A673 (cell line): ENCODE measurements at places on chromosomes 13 and 19. TPM values are rescaled to one million over a fixed set of nuclear protein-coding genes. Genes with fewer than 3 reads are reported as not detected.

GRCh38 chr19:51469629-51470028 lies 8.7 kb upstream of the CEACAM18 start:
- H3K27me3 ChIP-seq: peaks cover 71% of the 10 kb centered on the region
- no peaks in the 10 kb centered on the region for H3K36me3 ChIP-seq
- H3K4me3 ChIP-seq: no peak overlapping the region
- no peak for DNase-seq

- no peaks in the 10 kb centered on the region for H3K4me1 ChIP-seq
- H3K4me3 ChIP-seq: no peak overlapping the region
- DNase-seq: no peak
- no peaks in the 10 kb centered on the region for H3K36me3 ChIP-seq
- H3K27ac ChIP-seq: no peak overlapping the region
- no peaks in the 10 kb centered on the region for H3K27me3 ChIP-seq
These were observed 14.6 kb upstream of the TMEM255B start for GRCh38 chr13:113744197-113745000.

GRCh38 chr13:97468331-97468730 lies 34.4 kb downstream of the RAP2A start:
- H3K4me3 ChIP-seq: no peak overlapping the region
- no peaks in the 10 kb centered on the region for H3K27me3 ChIP-seq
- peaks cover 23% of the 10 kb centered on the region for H3K4me1 ChIP-seq
- no peaks in the 10 kb centered on the region for H3K36me3 ChIP-seq

GRCh38 chr13:114067381-114067885 lies 65.0 kb downstream of the RASA3 start:
- H3K4me3 ChIP-seq: no peak overlapping the region
- peaks cover 27% of the 10 kb centered on the region for H3K4me1 ChIP-seq
- H3K27ac ChIP-seq: no peak overlapping the region
- no peak for DNase-seq
- no peaks in the 10 kb centered on the region for H3K36me3 ChIP-seq

DNA sequence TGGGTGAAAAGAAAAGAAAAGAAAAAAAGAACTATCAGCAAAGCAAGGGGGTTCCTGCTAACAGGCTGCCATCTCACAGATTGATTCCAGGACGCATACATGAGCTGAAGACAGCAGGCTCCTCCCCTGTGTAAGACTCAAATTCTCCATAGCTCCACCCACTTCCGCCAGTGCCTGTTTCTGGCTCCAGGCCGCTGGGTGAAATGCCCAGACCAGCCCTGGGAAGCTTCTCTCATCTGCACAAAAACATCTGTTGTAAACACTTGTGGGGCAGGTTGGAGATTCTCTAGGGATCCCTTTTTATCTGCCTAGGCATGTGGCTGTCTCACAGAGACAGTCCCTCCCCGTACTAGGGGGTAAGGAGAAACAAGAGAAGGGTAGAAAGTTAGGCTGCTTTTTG lies 1054.4 kb upstream of the SPRY2 start:
- H3K36me3 ChIP-seq: no peaks in the 10 kb centered on the region
- DNase-seq: peak; percentile 6

DNA sequence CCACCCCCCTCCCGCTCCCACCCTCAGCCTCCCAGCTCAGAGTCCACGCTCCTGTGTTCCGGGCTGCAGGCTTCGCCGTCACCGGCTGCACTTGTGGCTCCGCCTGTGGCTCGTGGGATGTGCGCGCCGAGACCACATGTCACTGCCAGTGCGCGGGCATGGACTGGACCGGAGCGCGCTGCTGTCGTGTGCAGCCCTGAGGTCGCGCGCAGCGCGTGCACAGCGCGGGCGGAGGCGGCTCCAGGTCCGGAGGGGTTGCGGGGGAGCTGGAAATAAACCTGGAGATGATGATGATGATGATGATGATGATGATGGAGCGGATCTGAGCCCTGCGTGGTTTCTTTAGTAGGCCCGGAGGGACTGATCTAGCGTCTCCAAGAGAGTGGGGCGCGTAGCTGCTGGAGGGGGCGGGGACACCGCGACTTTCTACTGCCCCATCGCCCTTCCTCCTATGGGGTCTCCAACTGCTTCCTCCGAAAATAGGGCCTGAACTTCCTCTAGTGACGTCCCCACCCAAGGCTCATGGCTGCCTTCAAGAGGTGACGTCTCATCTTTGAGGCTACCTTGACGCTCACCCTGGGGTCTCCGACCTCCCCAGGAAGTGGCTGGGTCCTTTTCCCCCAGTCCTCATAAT lies 1.4 kb downstream of the RETN start:
- H3K4me1 ChIP-seq: peaks cover 3% of the 10 kb centered on the region
- H3K27me3 ChIP-seq: no peaks in the 10 kb centered on the region
- DNase-seq: peak; percentile 35
- no peak overlapping the region for H3K27ac ChIP-seq
- peak overlapping the region; percentile 34 for H3K4me3 ChIP-seq

- H3K4me1 ChIP-seq: no peaks in the 10 kb centered on the region
- H3K4me3 ChIP-seq: no peak overlapping the region
- no peaks in the 10 kb centered on the region for H3K36me3 ChIP-seq
These were observed 7.5 kb upstream of the WDFY2 start for GRCh38 chr13:51576754-51577153.

GRCh38 chr19:5048091-5048726 lies 79.3 kb downstream of the KDM4B start:
- peak overlapping the region; percentile 72 for H3K27ac ChIP-seq
- peak; percentile 93 for DNase-seq
- H3K27me3 ChIP-seq: no peaks in the 10 kb centered on the region
- no peak overlapping the region for H3K4me3 ChIP-seq

GRCh38 chr13:80400164-80400864 lies 59.4 kb upstream of the SPRY2 start:
- no peaks in the 10 kb centered on the region for H3K36me3 ChIP-seq
- H3K27ac ChIP-seq: no peak overlapping the region
- no peak for DNase-seq
- H3K27me3 ChIP-seq: no peaks in the 10 kb centered on the region
- no peaks in the 10 kb centered on the region for H3K4me1 ChIP-seq
- no peak overlapping the region for H3K4me3 ChIP-seq

GRCh38 chr19:30113186-30113585 lies 171.1 kb downstream of the URI1 start:
- no peak overlapping the region for H3K27ac ChIP-seq
- no peaks in the 10 kb centered on the region for H3K27me3 ChIP-seq
- no peaks in the 10 kb centered on the region for H3K36me3 ChIP-seq
- H3K4me3 ChIP-seq: no peak overlapping the region

- H3K27ac ChIP-seq: no peak overlapping the region
- H3K4me3 ChIP-seq: no peak overlapping the region
- no peaks in the 10 kb centered on the region for H3K27me3 ChIP-seq
- H3K4me1 ChIP-seq: peaks cover 4% of the 10 kb centered on the region
- no peak for DNase-seq
These were observed 20.4 kb upstream of the AMER2 start for GRCh38 chr13:25192489-25192888.

DNA sequence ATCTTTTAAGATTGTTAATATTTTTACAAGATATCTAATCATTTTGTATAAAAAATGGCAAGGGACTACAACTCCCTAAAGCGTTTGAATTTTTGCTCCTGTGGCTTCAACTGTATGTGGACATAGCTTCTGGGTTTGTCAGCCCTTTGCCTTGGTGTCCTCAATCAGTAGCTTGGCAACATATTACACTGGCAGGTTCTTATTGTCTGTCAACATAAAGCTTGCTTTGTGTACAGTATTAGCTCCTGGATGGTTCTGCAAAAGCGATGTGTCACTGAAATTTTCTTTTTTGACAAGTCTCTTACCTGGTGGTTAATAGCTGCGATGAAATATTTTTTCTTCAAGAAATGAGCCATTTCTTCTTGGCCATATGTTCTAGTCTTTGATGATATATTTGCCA lies 190.0 kb downstream of the HS6ST3 start:
- no peak overlapping the region for H3K27ac ChIP-seq
- H3K27me3 ChIP-seq: no peaks in the 10 kb centered on the region
- DNase-seq: no peak
- H3K36me3 ChIP-seq: no peaks in the 10 kb centered on the region
- H3K4me3 ChIP-seq: no peak overlapping the region

- H3K4me3 ChIP-seq: no peak overlapping the region
- H3K36me3 ChIP-seq: no peaks in the 10 kb centered on the region
- H3K27me3 ChIP-seq: peaks cover 2% of the 10 kb centered on the region
- no peaks in the 10 kb centered on the region for H3K4me1 ChIP-seq
- H3K27ac ChIP-seq: no peak overlapping the region
These were observed 6.3 kb downstream of the THSD1 start for GRCh38 chr13:52399708-52400107.

GRCh38 chr13:46778095-46778494 lies 18.9 kb downstream of the ESD start:
- peaks cover 7% of the 10 kb centered on the region for H3K4me1 ChIP-seq
- DNase-seq: no peak
- peaks cover 95% of the 10 kb centered on the region for H3K36me3 ChIP-seq
- H3K27ac ChIP-seq: no peak overlapping the region
- no peaks in the 10 kb centered on the region for H3K27me3 ChIP-seq

DNA sequence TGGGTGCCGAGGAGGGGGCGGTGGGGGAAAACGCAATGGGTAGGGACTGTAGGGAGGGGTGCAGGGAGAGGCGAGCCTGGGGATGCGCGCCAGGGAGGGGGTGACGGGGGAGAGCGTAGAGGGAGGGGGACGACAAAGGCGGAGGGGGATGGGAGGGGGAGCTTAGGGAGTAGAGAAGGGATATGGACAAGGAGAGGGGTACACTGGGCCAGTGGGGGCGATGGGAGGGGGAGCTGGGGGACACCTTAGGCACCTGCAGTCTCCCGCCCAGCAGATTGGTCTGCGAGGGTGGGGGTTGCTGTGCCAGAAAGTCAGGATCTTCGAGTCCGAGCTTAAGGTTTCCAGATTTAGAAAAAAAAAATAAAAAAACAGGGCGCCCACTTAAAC lies 15.7 kb downstream of the CCDC124 start:
- no peak for DNase-seq
- peak overlapping the region; percentile 78 for H3K27ac ChIP-seq
- no peaks in the 10 kb centered on the region for H3K27me3 ChIP-seq
- peaks cover 72% of the 10 kb centered on the region for H3K4me1 ChIP-seq
- H3K4me3 ChIP-seq: peak overlapping the region; percentile 45
- no peaks in the 10 kb centered on the region for H3K36me3 ChIP-seq

DNA sequence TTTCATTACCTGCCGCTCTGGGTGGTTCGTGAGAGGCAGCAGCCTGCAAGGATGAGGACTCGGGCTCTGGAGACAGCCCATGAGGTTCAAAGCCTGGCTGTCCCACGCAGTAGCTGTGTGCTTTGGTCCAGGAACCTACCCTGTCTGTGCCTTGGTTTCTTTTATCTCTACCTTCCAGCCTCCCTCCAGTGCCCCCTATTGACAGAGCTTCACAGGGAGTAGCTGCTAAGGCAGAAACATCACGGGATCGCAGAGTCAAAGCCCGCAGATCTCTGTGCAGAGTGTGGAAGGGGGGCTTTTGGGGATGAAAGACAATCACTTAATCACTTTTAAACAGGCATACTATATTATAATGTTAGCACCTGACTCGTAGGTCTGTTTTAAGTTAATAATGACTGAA lies 16.2 kb downstream of the ZNF71 start:
- no peak overlapping the region for H3K4me3 ChIP-seq
- no peaks in the 10 kb centered on the region for H3K27me3 ChIP-seq
- no peaks in the 10 kb centered on the region for H3K4me1 ChIP-seq
- no peak overlapping the region for H3K27ac ChIP-seq
- peaks cover 4% of the 10 kb centered on the region for H3K36me3 ChIP-seq

GRCh38 chr13:102276404-102276803 lies 125.4 kb downstream of the FGF14 start:
- peaks cover 56% of the 10 kb centered on the region for H3K4me1 ChIP-seq
- DNase-seq: no peak
- no peak overlapping the region for H3K4me3 ChIP-seq

GRCh38 chr13:24272452-24273161 lies 36.8 kb upstream of the C1QTNF9 start:
- H3K4me3 ChIP-seq: peak overlapping the region; percentile 53
- H3K36me3 ChIP-seq: no peaks in the 10 kb centered on the region
- peak overlapping the region; percentile 97 for H3K27ac ChIP-seq

DNA sequence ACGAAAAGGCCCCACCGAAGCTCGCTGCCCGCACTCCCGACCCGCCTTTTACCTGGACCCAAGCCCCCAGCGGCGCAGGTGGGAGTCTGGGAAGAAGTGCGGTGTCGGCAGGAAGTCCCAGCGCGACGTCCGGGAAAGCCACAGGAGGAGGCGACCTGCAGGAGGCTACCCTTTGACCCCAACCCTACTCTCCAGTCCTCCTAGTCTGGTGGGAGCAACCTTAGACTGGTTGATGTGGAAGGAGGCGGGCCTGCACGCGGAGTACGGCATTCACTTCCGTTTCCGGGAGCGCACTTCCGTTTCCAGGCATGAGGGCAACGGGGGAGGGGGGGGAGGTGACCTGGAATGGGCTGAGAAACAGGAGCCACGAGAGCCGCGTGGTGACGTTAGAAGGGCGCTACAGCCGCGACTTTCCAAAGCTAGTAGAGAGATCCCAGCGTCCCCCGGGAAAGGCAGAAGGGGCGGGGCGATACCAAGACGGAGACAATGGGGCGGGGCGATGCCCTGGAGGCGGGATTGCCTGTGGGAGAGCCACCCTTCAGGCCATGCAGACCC lies 28.5 kb downstream of the ZNF266 start:
- no peaks in the 10 kb centered on the region for H3K27me3 ChIP-seq
- H3K4me3 ChIP-seq: peak overlapping the region; percentile 46
- H3K27ac ChIP-seq: no peak overlapping the region

DNA sequence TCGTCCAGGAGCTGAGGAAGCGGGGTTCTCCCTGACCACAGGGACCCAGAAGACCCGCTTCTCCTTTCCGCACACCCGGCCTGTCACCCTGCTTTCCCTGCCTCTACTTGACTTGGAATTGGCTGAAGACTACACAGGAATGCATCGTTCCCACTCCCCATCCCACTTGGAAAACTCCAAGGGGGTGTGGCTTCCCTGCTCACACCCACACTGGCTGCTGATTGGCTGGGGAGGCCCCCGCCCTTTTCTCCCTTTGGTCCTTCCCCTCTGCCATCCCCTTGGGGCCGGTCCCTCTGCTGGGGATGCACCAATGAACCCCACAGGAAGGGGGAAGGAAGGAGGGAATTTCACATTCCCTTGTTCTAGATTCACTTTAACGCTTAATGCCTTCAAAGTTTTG lies 18.9 kb downstream of the VASP start:
- peak; percentile 91 for DNase-seq
- no peaks in the 10 kb centered on the region for H3K27me3 ChIP-seq
- peaks cover 7% of the 10 kb centered on the region for H3K4me1 ChIP-seq
- H3K36me3 ChIP-seq: peaks cover 27% of the 10 kb centered on the region
- H3K27ac ChIP-seq: no peak overlapping the region

DNA sequence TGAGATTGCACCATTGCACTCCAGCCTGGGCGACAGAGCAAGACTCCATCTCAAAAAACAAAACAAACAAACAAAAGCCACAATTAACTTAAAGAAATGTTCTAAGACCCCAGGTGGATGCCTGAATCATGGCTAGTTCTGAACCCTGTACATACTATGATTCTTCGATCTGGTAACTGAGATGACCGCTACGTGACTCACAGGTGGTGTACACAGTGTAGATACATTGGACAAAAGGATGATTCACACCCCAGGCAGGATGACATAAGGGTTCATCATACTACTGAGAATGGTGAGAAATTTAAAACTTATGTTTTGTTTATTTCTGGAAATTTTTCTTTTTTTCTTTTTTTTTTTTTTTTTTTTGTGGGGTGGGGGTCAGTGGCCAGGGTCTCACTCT lies 6.5 kb downstream of the ZNF426 start:
- no peak overlapping the region for H3K27ac ChIP-seq
- no peaks in the 10 kb centered on the region for H3K27me3 ChIP-seq
- H3K4me1 ChIP-seq: no peaks in the 10 kb centered on the region

Gene PTGIR
- total RNA-seq: 0.46 TPM in 1 of 2 replicates, not detected in the other

Gene TRPC4
- 25.3 and 27.0 TPM in 2 replicates for total RNA-seq

Gene ZNF71
- total RNA-seq: 12.6 and 13.7 TPM in 2 replicates

Gene SLITRK5
- total RNA-seq: 1.3 and 2.2 TPM in 2 replicates

Gene DLL3
- 0.69 and 0.96 TPM in 2 replicates for total RNA-seq

Gene PRSS57
- total RNA-seq: not detected in 2 replicates

Gene CCDC122
- total RNA-seq: 1.2 and 2.6 TPM in 2 replicates

Gene ZNF729
- not detected in 2 replicates for total RNA-seq

Gene ZNF583
- total RNA-seq: 4.5 and 6.3 TPM in 2 replicates

Gene BLVRB
- 36.1 and 48.2 TPM in 2 replicates for total RNA-seq

Gene PSG11
- not detected in 2 replicates for total RNA-seq

Gene ZNF681
- 0.07 and 0.15 TPM in 2 replicates for total RNA-seq
